ENCODE measurements at places on chromosomes 3 and 15.

GRCh38 chr15:90912770-90913075 is 9.6 kb downstream of the MAN2A2 start:
- DNase-seq: no peak

DNA sequence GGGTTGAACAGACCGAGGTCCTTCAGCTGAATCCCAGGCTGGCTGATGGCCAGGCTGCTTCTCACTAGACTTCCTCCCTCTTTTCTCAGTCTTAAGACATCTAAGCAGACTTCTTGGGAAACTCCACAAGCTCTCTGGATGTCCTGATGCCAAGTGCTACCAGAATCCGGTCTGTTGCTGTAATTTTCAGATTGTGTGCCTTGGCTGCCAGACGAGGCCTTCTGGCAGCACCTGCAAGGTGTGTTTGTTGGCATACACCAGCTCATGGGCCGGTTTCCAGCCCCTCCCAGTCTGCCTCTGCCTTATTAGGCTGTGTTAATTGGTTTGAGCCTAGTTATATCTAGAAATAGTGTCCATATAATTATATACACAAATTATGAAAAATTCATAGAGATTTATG is 120.6 kb downstream of the TNIK start:
- DNase-seq: peak; percentile 91

GRCh38 chr3:164927728-164928127 is 150.6 kb downstream of the SI start:
- DNase-seq: no peak

DNA sequence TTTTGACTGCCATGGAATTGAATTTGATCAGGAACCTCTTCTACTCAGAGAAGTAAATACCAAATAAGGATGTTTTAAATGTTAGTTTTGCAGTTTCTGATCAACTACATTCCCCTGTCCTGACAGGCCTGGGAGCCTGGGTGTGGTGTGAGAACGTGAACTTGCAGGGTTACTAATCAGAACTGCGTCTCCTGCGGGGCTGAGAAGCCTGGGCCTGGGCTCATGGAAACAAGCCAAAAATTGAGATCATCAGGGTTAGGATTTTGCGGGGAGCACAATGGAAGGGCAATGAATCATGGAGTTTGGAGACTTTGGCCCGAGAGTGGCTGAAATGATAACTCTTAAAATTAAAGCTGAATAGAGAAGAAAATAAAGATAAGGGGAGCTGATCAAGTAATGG is 47.8 kb upstream of the C3orf70 start:
- no peak for DNase-seq

- DNase-seq: no peak
Measured at GRCh38 chr3:21357241-21357640, 393.8 kb downstream of the ZNF385D start.

GRCh38 chr15:94443186-94443585 is 211.8 kb downstream of the MCTP2 start:
- no peak for DNase-seq

DNA sequence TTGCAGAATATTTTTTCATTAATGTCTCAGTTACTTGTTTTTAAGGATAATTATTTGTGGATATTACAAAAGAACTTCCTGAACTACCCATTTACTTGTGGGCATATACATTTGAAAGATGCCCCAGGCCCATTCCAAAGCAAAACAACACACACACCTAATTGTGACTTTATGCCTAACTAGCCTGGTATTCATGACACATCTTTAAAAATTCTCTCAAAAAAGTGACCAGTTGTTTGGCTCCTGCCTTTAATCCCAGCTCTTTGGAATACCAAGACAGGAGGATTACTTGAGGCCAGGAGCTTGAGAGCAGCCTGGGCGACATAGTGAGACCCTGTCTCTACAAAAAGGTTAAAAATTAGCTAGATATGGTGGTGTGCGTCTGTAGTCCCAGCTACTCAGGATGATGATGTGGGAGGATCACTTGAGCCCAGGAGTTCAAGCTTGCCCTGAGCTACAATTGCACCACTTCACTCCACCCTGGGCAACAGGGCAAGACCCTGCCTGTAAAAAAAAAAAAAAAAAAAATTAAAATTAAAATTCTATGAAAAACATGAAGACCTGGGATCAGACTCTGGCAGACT is 51.7 kb upstream of the SLC4A7 start:
- no peak for DNase-seq

DNA sequence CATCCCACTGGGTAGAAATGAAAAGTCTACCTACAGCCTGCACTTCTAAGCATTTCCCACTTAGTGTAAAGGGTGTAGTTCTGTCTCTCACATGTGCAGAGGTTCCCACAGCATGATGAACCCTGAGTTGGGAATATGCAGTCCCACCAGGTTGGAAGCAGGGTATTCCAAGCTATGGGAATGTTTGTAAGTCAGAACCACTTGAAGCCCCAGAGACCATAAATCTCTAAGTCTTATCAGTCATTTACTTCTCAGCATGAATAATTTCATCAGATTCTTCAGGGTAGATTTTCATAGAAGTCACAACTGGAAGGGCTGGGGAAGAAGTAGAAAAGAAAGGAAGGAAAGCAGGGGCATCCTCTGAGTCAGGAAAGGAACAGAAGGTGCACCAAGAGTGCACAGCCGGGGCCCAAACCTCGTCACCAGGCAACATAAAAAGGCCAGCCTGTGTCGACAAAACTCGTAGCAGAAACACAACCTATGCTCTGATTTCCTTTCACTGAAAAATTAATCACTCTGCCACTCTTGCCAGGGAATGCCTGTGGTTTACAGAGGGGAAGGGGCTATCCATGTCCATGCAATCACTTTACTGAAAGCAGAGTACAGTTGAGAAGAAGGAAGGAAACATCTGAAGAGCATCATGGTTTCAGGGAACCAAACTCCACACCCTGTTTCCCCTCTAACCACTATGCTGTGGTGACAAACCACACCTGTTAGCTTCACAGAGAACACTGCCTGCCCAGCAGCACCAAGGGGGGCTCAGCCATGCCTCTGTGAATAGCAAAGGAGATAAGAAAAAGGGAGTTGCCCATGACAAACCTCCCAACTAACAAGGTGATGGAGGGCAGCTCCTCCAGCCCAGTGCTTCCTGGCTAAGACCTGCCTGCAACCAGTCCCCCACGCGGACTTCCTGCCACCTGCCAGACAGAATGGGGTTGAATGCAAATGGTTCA is 40.5 kb downstream of the SH3BP5 start:
- no peak for DNase-seq

DNA sequence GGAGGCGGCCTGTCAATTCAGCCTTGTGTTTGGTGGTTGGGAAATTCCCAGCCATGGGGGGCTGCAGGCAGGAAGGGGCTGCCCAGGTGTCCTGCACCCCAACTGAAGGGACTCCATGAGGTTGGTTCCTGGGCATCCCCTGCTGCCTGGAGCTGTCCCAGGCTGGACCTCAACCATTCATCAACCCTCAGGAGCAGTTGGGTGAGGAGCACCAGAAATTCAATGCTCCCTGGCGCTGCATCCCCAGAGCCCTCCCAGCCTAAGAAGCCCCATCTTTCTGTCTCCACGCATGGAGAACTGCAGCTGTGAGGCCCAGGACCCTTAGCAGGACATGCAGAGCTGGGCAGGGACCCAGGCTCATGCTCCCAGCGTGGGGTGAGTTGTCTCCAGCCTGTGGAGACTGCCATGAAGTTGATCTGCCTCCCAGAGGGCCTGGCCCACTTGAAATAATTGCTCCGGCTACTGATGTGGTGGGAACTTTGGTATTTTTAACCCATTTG is 8.0 kb upstream of the SEMA3B start:
- DNase-seq: no peak

- DNase-seq: no peak
Measured at GRCh38 chr15:69609176-69609575, 156.6 kb downstream of the RPLP1 start.

GRCh38 chr15:62550106-62550505 is 385.0 kb upstream of the C2CD4B start:
- no peak for DNase-seq

- no peak for DNase-seq
Measured at GRCh38 chr15:67585681-67586080, 43.2 kb downstream of the MAP2K5 start.

DNA sequence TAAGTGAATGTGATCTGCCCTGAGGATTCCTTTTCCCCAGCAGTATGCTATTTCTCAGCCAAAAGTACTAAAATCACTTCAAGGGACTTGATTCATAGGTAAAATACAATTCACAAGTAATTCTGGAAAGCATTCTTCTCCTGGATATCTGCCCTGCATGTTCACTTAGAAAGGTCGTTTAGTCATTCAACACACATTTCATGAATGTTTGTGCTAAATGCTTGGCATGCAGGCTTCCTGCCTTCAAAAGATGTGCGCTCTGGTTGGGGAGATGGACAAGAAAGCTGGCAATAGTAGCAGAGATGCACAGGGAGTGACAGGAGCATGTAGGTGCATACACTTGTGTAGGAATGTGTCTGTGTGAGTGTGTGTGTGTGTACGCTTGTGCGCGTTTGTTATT is 360.7 kb downstream of the PTPRG start:
- DNase-seq: no peak

DNA sequence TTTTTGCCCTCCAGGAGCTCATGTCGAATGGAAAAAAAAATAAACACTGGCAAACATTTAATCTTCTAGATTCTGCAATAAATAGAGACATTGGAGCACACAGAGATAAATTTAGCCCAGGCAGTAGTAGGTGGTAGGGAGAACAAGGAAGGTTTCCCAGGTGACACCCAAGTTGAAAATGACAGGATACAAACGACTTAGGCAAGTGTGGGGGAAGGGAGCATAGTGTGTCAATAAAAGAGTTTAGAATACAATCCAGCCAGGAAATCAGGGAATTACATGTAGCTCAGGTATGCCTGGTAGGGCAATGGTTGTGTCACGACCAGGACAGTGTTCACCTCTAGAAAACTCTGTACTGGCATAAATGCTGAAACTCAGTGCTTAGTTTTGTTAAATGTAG is 364.6 kb upstream of the AGTR1 start:
- peak; percentile 46 for DNase-seq

- no peak for DNase-seq
Measured at GRCh38 chr15:71800190-71800589, 10.2 kb upstream of the NR2E3 start.

GRCh38 chr15:70149667-70150404 is 52.1 kb upstream of the TLE3 start:
- no peak for DNase-seq

GRCh38 chr3:14174483-14174882 is 3.9 kb downstream of the XPC start:
- DNase-seq: no peak

DNA sequence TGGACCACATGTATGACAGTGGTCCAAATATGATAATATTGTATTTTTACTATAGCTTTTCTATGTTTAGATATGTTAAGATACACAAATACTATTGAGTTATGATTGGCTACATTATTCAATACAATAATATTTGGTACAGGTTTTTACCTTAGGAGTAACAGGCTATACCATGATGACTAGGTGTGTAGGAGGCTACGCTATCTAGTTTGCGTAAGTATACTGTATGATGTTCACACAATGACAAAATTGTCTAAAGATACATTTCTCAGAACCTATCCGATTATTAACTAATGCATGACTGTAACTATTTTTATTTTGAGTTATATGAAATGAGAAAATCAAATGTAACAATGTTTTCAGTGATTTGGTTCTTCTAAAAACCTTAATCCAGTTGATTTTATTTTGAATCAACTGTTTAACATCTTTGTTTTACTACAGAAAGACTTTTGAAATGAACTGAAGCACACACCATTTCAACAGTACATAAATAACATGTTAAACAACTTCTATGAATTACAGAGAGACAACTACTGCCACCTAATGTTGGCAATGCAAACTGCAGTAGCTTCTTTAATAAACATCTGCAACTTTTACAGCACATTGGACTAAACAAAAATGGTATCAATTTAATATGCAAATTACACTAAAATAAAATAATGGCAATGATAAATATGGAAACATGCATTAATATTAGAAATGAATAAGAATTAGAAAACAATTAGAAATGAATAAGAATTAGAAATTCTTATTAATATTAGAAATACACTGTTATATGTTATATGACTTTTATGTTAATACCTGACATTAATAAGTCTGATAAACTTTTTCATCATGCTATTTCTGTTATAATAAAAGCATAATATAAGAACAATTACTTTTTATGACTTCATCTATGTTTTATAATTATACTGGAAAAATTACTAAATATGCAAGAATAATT is 255.7 kb downstream of the MBNL1 start:
- peak; percentile 40 for DNase-seq

- DNase-seq: no peak
Measured at GRCh38 chr15:65204931-65205660, 6.2 kb downstream of the CILP start.

- no peak for DNase-seq
Measured at GRCh38 chr3:18510947-18511346, 85.8 kb upstream of the SATB1 start.

- no peak for DNase-seq
Measured at GRCh38 chr15:83582381-83582780, 71.5 kb upstream of the ADAMTSL3 start.

GRCh38 chr3:22928216-22929110 is 274.7 kb upstream of the UBE2E2 start:
- no peak for DNase-seq

- no peak for DNase-seq
Measured at GRCh38 chr3:83632526-83632925, 1326.3 kb upstream of the CADM2 start.

DNA sequence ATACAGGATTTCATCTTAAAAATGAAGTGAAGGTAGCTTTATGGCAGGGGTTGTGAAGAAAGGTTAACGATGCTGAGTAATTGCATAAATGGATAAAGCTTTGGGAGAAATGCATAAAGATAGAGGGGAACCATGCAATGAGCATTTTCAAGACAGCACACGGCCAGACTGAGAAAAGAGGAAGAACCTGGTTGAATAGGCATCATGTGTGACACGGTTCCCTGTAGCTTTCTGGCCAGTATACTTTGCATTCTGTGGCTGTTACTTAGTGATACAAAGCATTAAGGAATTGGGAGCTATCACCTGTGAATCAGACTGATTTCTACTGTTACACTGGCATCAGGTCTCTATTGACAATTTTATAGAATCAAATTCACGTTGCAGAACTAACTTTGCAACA is 33.3 kb downstream of the NR2C2 start:
- no peak for DNase-seq

- no peak for DNase-seq
Measured at GRCh38 chr3:146128939-146129338, 32.0 kb downstream of the PLOD2 start.

- DNase-seq: no peak
Measured at GRCh38 chr3:194251461-194251860, 99.7 kb downstream of the CPN2 start.

- no peak for DNase-seq
Measured at GRCh38 chr3:125431391-125431790, 56.3 kb upstream of the ZNF148 start.

GRCh38 chr3:28846971-28847478 is 433.8 kb upstream of the RBMS3 start:
- no peak for DNase-seq

- no peak for DNase-seq
Measured at GRCh38 chr3:121665488-121665887, 4.8 kb upstream of the HCLS1 start.

GRCh38 chr15:88627463-88627862 is 6.3 kb downstream of the AEN start:
- DNase-seq: no peak
